ENCODE measurements at places on chromosomes 12 and 14.

DNA sequence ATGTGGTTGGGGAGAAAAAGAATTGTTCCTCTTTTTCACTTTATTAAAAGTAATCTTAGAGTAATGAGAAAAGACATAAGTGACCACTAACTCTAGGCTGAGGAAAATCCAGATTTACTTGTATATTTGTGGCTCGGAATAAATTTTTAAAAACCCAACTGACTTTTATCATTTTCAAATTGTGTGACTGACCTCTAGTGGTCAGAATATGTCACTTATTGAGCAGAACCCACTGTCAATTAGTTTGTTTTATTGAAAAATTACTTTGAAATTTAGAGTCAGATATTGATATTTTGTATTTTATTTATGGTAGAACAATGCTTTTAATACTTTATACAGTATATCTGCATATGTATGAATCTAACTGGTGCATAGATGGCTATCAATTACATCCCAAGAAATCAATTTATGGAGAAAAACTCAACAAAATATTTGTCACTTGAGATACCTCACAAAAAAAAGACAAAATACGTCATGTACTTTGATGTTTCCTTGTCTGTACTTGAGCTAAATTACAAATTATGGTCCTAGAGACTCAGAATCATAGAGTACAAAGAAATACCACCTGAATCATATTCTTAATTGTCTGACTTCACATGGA lies 229.4 kb downstream of the CNTN1 start:
- no peaks in the 10 kb centered on the region for H3K27me3 ChIP-seq
- H3K4me3 ChIP-seq = no peak overlapping the region
- DNase-seq = no peak

- no peaks in the 10 kb centered on the region for H3K36me3 ChIP-seq
- H3K27me3 ChIP-seq = peaks cover 7% of the 10 kb centered on the region
- no peaks in the 10 kb centered on the region for H3K4me1 ChIP-seq
- no peak for DNase-seq
- no peak overlapping the region for H3K27ac ChIP-seq
Measured at GRCh38 chr12:105467710-105468366, 137.3 kb downstream of the C12orf75 start.

DNA sequence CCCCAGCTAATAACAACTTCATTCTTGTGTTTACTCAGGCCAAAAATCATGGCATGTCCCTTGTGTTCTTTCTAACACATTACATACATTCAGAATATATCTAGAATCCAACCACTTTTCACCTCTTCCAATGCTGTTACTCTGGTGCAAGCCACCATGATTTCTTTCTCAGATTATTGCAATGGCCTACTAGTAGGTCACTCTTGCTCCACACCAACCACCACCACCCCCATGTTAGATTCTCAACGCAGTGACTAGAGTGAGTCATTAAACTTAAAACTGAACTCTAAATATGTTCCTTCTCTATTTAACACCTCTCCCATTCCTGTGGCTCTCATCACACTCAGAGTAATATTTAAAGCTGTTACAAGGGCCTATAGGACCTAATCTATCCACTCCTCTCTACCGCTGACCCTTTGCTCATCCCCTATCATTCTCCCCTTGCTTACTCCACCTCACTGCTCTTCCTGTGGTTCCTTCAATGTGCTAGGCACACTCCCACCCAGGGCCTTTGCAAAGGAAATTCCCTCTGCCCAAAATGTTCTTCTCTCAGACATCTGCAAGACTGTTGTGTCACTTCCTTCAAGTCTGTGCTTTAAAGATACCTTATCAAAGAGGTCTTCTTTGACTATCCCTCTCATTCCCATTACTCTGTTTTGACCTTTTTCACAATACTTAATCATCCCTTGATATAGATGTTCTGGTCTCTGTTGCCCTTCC lies 6.6 kb downstream of the RTN1 start:
- DNase-seq = no peak
- H3K27me3 ChIP-seq = peaks cover 23% of the 10 kb centered on the region
- no peak overlapping the region for H3K27ac ChIP-seq
- H3K4me1 ChIP-seq = no peaks in the 10 kb centered on the region
- no peaks in the 10 kb centered on the region for H3K36me3 ChIP-seq
- H3K4me3 ChIP-seq = no peak overlapping the region

DNA sequence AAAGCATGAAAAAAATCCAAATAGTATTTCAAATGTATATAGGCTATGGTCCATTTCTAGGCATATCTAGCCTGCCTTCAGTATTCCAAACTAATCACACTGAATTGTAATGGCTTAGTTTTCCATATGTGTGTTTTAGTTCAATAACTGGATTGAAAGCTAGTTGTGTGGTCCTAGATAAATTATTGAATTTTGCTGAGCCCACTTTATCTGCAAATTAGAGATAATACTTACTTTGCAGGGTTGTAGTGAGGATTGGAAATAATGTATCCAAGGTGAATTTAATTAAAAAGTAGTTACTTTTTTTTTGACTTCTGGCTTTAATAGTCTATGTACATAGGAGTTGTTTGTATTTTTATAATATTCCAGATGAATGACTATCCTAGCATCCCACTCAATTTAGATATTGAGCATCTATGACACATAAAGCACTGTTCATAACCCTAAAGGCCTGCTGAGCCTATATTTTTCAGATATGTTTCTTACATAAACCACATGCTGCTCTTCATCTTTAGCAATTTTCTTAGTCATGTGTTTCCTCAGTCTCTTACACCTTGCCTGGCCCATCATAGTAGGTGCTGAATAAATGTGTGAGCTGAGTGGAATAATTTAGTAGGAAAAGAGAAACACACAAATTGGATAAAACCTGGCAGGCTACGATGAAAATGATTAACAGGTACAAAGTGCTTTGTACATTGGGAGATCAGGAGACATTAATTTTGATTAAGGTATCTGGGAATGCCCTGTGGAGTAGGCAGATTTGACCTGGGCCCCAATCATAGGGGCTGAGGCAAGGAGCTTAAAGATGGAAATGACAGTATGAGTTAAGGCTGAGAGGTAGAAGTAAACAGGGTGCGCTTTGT lies 1.1 kb upstream of the ATP23 start:
- peaks cover 12% of the 10 kb centered on the region for H3K4me1 ChIP-seq
- H3K27ac ChIP-seq = peak overlapping the region; percentile 85
- H3K4me3 ChIP-seq = peak overlapping the region; percentile 65
- H3K27me3 ChIP-seq = no peaks in the 10 kb centered on the region

DNA sequence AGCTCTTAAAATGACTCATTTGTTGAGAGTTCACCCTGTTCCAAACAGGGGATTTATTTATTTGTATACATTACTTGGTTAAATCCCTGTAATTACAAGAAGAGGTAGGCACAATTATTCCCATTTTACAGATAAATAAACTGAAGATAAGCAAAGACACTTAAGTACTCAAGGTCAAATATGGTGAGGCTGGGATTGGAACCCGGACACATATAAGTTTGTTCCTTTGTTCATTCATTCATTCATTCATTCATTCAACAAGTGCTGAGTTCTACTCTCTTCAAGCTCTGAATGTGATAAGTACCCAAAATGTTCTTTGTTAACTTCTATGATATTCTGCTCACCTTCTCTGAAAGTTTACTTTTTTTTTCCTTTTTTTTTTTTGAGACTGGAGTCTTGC lies 2.4 kb upstream of the TRIM9 start:
- no peak overlapping the region for H3K4me3 ChIP-seq
- no peaks in the 10 kb centered on the region for H3K36me3 ChIP-seq

All from large intestine (tissue), 12 donors.